NCI-H2107 (cell line): ENCODE measurements at places on chromosomes 16 and 17.

DNA sequence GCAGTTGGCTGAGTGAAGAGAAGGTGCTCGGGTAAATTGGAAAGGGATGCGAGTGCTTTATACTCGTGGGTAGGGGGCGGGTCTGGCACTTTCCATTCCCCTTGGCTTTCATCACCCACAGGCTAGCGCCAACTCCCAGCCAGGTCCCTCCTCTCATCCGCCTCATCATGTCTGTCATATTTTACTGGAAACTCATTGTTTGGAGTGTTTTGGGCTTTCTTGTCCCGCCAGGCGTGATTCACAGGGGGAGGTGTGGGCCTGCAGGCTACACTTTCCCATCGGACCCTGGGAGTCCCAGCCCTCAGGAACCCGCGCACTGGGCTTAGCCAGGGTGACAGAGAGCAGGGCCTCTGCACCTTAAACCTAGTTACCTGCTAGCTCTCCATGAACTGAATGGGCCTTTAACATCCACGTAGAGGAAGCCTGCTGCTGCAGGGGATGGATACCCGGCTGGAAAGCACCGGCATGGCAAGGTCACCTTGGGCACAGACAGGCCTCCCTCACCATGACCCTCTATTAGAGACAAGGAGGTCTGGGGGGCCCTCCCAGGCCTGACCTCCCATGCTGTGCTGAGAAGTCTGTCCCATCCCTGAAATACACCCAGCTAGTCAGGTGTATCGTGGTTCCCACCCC, at the start of gene KRT14:
KRT14 (minus strand) TSS at position 33 of the 633 bp plus-strand sequence. CDS start 61 bp downstream, outside the sequence.
- no peak for DNase-seq

GRCh38 chr16:87539113-87539512, 46.3 kb upstream of the ZCCHC14 start:
- DNase-seq, result no peak

- DNase-seq, result no peak
Measured at GRCh38 chr16:87703835-87704375, 61.9 kb downstream of the KLHDC4 start.

GRCh38 chr16:19853132-19853741, 31.4 kb downstream of the GPRC5B start:
- no peak for DNase-seq

DNA sequence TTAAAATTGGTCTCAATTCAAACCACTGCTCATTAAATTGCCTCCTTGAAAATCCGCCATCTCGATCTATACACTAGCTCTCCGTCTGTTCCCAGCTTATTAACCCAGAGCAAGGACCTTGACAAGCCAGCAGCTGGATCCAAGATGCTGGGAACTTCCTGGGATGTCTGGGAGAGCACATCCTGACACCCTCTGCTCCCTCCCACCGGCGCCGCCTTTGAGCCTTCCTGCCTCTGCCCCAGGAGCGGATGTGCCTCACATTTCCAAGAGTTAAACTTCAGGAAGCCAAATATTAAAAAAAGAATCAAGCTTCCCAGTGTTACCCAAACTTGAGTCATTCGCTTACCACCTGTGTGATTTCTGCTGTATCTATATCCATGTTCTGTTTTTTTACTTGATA, 107.9 kb downstream of the HAPSTR1 start:
- DNase-seq, result no peak

DNA sequence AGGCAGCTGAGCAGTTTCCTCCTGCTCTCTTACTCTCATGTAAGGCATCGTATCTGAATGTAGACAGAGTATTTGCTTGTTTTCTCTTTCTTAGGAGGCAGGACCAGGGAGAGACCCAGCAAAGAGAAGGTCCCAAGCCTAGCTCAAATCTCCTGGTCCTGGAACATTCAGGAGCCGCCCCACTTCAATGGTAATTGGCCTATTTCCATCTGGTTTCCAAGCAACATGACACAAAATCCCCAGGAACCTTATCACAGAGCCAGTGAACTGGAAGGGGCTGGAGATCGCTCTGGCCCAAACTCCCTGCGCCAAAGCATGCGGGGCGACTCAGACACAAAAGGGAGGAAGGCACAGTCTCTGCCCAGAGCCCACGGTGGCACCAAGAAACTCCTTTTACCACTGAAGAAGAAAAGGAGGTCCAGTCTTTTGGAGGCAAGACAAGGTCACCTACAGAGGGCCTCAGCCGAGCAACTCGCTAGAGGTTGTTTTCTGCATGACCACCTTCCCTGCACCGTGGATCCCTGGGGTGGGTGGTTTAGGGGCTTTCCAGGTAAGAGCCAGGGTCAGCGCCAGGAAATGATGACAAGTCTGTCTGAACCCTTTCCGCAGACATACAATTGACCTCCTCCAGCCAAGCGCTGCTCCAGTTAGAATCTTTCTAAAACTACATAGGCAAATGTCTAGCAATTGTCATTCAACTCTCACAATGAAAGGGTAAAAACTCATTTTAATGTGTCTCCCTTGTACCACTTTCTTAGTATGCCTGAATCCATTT, 394.7 kb downstream of the SOX9 start:
- no peak for DNase-seq

DNA sequence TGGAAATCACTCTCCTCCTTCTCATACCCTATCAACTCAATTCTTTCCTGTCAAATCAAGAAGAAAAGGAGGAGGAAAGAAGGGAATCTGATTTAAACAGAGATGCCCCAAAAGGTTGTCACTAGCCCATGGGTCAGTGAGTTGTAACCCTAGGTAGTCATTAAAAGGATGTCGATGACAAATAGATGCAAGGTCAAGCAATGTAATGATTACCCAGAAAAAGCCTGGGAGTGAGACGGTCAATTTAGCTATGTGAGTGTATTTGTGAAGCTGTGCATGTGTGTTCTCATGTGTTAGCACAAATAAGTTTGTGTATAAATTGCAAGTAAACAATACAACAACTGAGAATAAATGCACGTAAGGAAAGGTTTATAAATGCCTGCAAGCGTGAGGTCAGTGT, 190.5 kb upstream of the PMFBP1 start:
- no peak for DNase-seq

GRCh38 chr16:22267764-22268163, 29.4 kb upstream of the POLR3E start:
- DNase-seq, result no peak

DNA sequence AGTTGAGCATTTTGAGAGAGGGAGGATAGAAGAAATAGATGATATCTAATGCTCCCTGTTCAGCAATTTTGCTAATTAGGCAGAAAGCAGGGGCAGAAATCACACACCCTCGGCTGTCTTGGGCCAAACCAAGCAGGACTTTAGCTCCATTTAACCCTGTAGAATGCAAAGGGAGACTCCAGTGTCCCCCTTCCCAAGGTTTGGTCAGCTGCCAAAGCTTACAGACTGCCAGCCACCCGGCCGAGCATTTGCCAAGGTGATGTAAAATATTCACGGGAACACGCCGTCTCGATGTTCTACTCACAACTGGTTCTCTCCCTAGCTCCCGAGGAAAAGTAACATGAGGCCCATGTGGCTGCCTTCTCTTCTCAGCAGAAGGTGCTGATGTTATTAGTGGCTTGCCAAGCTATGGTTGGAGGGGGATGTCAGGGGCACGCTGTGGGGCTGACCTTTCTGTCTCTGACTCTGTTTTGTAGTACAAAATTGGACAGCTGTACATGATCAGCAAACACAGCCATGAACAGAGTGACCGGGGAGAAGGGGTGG, 155.3 kb downstream of the PITPNC1 start:
- DNase-seq, result no peak

- no peak for DNase-seq
Measured at GRCh38 chr16:51450909-51451308, 299.8 kb upstream of the SALL1 start.

GRCh38 chr17:19619705-19620325, 28.7 kb upstream of the ALDH3A2 start:
- DNase-seq, result no peak

GRCh38 chr16:86898386-86898785, 320.0 kb downstream of the FOXL1 start:
- no peak for DNase-seq

DNA sequence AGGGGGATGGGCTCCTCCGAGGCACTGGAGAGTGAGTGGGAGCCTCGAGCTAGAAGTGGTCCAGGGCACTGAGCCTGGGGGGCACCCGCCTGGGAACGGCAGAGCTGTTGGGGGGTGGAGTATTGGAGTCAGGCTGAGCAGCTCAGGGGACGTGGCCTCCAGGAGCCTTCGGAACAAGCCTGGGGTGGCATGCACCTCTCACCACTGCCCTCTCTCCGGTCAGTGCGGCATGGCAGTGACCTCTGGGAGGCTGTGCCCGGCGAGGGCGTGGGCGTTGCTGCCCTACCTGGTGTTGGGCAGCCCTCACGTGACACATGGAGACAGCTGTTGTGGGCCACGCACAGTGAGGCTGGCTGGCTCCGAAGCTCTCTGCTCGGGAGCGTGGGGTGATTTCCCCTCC, 13.9 kb downstream of the PRSS27 start:
- no peak for DNase-seq

- DNase-seq, result no peak
Measured at GRCh38 chr17:6512552-6512951, 43.8 kb downstream of the PITPNM3 start.

DNA sequence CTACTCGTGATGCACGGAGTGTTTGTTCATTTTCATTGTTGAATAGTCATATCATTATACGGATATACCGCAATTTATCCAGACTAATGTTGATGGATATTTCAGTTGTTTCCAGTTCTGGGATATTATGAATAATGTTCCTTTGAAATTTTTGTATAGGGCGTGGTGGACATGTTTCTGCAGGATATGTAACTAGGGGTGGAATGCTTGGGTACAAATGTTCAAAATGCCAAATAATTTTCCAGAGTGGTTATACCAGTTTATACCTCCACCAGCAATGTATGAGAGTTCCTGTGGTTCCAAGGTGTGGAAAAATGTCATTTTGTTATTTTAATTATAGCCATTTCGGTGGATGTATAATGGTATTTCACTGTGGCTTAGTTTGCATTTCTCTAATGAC, 53.6 kb downstream of the NUP88 start:
- DNase-seq, result no peak

DNA sequence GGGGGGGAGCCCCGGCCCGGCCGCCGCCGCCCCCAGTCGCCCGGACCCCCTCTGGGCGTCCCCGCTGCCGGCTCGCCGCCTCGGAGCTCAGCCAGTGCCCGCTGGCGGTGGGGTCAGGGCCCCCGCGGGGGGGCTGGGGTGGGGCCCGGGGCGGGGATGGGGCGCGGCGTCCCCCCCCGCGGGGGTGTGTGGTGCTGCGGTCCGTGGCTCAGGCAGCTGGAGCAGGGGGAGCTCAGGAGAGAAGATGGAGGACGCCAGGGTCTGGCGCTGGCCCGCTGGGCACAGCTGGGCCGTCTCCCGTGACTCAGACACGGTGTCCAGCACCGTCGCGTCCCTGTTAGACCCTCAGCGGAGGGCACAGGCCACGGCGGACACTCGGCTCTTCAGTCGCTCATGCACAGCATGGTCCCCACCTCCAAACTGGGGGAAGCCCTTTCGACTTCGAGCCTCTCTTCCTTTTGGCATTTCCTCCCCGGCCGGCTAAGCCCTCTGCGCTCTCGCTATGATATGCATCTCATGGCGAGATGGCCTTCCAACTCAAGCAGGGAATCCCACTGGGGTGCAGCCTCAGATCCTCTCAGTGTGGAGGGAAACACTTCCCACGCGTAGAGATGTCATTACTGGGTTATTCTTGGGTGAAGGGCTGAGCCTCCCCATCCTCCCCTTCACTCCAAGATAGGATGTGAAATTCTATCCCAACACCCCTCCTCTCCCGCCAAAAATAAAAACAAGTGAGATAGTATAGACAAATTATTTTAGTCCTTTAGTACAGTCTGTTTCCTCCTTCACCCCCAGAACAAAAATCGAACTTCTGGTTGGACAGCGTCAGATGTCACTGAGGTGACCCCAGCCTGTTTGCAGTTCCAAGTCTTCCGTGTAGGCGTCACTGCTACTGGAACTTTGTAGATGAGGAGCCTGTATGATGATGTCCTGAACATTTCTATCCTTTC, 522 bp upstream of the VEZF1 start:
- no peak for DNase-seq

DNA sequence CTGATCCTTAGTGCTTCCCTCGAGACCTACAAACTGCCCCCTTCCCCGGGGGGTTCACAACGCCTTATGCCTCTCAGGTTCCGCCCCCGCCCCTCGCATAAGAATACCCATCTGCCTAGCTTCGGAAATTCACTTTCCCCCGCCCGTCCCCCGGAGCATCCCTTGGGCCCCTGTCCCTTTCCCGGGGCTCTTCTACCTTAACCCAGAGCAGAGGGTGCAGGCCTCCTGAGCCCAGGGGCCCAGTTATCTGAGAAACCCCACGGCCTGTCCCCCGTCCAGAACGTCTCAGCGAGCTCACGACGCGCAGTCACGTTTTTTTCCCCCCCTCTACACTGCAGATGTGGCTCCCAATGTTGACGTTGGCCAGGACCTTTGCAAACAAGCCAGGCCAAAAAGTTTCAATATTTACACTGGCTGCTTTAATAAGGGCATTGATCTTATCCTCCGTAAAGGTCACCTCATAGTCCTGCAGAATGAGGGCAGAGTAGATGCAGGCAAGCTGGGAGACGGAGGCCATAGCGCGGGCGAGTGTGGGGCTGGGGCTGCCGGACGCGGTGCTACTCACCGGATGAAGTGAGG, 1.4 kb upstream of the NBR1 start:
- no peak for DNase-seq

GRCh38 chr16:80610481-80611156, 69.8 kb downstream of the DYNLRB2 start:
- no peak for DNase-seq

- DNase-seq, result peak; percentile 78
Measured at GRCh38 chr17:39676198-39676819, 8.1 kb downstream of the PNMT start.

- DNase-seq, result no peak
Measured at GRCh38 chr17:67441052-67441895, 64.2 kb downstream of the PITPNC1 start.

DNA sequence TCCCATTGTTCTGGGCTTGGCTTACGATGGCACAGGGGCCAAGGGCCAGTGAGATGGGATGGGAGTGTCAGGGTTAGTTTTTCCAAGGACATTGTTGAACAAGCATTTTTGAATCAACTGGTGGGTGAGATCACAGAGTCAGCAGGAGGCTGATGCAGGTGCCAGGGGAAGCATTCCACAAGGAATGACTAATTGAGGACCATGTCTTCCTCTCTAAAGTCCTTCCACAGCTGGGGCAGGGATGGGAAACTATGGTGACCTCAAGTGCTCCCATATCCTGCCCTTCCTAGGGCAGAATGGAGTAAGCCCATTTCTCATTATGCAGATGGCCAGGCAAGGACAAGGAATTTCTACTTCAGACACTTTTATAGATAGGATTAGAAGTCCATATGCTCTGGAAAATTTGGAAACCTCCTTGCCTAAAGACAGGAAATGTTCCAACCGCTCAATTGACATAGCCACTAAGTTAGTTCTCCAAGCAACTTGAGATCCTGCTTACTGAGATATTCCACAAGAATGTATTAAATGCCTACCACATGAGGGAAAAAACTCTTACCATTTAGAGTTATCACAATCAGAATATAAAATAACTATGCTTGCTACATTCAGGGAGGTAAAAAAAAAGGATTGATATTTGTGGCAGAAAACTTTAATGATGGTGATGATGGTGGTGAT, 21.2 kb upstream of the ENGASE start:
- no peak for DNase-seq
